ENCODE measurements at places on chromosomes 2 and 18.

- no peak for DNase-seq
Measured at GRCh38 chr2:217077831-217078407, 218.1 kb upstream of the TNP1 start.

- DNase-seq, result no peak
Measured at GRCh38 chr2:23155022-23155421, 230.0 kb upstream of the KLHL29 start.

GRCh38 chr2:240462707-240463273 lies 27.3 kb downstream of the GPC1 start:
- DNase-seq, result no peak

- no peak for DNase-seq
Measured at GRCh38 chr18:67854340-67854739, 337.8 kb upstream of the DSEL start.

DNA sequence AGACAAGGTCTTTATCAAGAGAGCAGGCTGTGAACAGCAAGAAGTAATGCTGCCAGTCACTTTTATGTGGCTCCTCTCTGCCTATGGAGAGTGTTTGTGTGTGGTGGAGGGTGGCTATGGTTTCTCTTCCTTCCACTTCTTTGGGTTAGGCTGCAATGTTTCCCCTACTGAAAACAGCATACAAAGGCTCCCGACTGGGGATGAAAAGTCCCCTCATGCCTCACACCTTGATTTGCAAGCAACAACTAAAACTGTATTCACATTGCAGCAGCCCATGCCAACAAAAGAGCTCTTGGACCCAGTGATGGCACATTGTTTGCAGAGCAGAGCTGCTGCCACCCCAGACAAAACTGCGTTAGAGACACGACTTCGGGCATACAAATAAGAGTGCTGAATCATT lies 301.6 kb downstream of the SLC8A1 start:
- no peak for DNase-seq

- DNase-seq, result no peak
Measured at GRCh38 chr2:3498783-3499394, 20.4 kb downstream of the ADI1 start.

DNA sequence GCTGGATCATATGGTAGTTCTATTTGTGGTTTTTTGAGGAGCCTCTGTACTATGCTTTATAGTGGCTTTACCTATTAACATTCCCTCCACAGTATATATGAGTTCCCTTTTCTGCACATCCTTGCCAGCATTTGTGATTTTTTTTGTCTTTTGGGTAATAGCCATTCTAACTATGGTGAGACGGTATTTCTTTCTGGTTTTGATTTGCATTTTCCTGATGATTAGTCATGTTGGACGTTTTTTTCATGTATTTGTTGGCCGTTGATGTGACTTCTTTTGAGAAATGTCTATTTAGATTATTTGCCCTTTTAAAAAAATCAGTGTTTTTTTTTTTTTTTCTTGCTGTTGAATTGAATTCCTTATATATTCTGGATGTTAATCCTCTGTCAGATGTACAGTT lies 31.1 kb downstream of the ACTR3 start:
- DNase-seq, result no peak

- DNase-seq, result no peak
Measured at GRCh38 chr2:27079233-27080139, 1.1 kb downstream of the EMILIN1 start.

DNA sequence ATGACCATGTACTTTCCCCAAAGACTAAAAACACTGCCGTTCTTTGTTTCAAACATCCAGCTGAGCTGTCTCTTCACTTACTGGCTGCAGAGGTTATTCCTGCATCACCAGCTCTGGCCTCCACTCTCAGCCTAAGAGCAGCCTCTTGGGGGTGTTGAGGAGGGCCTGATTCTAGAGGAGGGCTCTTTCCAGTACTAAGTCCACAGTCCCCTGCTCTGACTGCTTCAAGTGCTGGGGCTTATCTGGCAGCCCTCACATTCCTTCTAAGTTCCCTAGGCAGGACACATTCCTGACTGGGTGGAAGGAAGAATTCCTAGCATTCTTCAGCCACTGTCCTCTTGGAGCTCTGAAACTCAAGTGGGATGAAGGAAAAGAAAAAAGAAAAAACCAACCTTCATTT lies 32.9 kb upstream of the EHBP1 start:
- no peak for DNase-seq

GRCh38 chr2:32418778-32419177 lies 62.0 kb downstream of the BIRC6 start:
- DNase-seq, result peak; percentile 49

- DNase-seq, result no peak
Measured at GRCh38 chr2:168742258-168742932, 60.0 kb upstream of the NOSTRIN start.

GRCh38 chr18:2337552-2338141 lies 233.7 kb downstream of the METTL4 start:
- DNase-seq, result no peak

DNA sequence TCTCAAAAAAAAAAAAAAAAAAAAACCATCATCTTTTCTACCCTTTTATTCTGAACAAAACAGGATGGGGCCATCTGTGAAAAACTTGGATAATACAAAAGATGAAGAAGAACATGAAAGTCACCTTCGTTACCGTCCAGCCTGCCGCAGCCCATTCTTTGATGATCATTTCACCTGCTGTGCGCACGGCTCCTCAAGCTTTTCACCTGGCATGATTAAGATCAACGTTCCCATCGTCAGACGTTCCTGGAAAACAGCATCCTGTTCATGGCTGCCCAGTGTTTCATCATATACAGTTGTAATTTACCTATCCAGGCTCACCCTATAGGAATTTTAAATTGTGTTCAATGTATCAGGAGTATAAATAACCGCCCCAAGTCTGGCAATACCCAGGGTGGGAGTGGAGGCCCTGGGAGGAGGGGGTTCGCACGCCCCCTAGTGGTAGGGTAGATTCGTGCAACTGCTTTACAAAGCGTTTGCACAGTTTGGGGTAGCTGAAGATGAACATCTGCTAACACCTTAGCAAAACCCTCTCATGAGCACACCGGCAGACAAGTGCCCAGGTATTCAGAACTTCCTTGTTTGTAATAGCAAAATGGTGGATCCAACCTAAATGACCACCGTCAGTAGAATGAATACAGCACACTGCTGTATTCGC lies 49.0 kb upstream of the GLI2 start:
- DNase-seq, result no peak

- DNase-seq, result no peak
Measured at GRCh38 chr2:94870440-94871225, 597 bp upstream of the TEKT4 start.

GRCh38 chr2:3827673-3828575 lies 124.5 kb downstream of the DCDC2C start:
- no peak for DNase-seq

GRCh38 chr2:44945676-44946371 lies 4.3 kb downstream of the SIX3 start:
- no peak for DNase-seq

DNA sequence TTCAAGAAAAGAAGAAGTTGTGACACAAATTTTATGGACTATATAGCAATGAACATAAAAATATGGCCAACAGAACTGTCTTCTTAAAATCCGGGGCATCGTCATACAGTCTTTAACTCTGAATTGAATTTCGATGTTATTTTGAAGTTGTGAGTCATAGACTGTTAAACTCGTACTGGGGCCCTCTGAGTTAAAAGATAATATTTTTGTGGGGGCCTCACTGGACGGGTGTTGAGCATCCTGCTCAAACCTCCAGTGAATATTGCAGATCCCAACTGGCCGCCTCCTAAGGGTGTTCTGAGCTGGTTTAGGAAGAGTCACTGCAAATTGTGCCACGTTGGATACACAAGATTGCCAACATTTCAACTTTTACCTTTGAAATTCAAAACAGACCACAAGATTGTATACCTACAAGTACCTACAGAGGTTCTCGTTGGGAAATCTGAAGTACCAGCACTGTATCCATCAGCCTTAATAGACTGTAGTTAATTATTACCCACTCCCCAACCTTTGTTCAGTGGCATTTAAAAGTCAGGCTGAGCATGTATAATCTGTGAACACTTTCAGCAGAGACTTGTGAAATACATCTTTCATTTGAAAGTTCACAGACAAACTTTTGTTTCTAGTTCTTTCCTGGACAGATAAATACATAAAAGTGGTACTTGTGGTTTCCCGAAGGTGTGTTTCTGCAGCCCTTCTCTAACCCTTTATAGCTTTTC lies 27.8 kb downstream of the KLHL23 start:
- no peak for DNase-seq
